Brain pericyte (primary cell): ENCODE measurements at places on chromosomes 5 and 9.

DNA sequence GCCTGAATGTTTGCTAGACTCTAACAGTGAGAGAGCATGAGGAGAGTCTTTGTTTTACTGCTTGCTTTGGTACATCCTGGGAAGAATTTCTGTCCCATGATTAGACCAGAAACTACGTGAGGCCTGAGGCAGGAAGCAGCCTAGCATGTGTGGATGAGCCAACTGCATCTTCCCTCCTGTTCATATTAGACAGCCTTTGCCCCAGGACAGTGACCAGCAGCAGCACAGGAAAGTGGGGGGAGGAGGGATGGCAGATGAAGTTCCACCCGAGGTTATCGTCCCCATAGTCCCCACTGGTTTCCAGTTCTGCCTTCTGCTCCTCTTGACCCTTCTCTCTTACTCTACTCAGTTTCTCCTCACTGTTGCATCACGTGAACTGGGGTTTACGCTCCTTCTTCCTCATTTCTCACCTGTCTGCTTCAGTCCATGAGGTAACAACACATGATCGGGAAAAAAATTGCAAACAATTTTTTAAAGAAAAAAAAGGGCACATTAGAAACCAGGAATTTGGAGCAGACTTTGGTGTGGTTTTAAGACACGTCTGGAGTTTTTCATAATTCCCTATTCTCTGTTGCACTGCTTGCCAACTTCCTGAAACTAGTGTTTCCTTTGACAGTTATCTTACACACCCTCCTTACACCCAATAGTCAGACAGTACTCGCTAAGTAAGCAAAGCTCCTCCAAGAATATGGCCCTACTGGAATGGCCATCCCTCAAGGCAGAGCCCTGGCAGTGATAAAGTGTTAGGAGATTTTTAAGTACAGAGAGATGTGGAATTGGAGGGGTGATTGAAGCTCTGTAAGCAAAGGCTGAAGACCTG, 84.1 kb downstream of the SNX18 start:
- no peak for DNase-seq

- no peak for DNase-seq
Observed at GRCh38 chr5:25963251-25964008, 1075.0 kb downstream of the CDH9 start.

GRCh38 chr5:20367178-20367577, 379.2 kb upstream of the CDH18 start:
- DNase-seq, result no peak

- no peak for DNase-seq
Observed at GRCh38 chr5:73640861-73641320, 14.9 kb downstream of the ARHGEF28 start.
